GM12865 (cell line): ENCODE measurements at places on chromosomes 1 and 21.

DNA sequence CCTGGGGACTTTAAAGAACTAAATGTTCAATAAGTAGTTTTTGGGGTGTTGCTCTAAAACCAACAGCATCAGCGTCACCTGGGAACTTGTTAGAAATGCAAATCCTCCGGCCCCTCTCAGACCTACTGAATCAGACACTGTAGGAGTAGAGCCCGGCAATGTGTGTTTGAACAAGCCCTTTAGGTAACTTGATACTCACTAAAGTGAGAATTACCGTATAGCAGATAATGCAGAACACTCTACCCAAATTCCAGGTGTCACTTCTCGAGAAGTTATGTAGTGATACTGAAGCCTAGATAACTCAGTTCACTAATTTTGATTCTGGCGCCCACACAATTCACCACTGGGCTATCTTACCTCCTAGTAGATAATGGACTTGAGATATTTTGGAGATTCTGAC is 3.7 kb upstream of the DPT start:
- DNase-seq, result no peak

DNA sequence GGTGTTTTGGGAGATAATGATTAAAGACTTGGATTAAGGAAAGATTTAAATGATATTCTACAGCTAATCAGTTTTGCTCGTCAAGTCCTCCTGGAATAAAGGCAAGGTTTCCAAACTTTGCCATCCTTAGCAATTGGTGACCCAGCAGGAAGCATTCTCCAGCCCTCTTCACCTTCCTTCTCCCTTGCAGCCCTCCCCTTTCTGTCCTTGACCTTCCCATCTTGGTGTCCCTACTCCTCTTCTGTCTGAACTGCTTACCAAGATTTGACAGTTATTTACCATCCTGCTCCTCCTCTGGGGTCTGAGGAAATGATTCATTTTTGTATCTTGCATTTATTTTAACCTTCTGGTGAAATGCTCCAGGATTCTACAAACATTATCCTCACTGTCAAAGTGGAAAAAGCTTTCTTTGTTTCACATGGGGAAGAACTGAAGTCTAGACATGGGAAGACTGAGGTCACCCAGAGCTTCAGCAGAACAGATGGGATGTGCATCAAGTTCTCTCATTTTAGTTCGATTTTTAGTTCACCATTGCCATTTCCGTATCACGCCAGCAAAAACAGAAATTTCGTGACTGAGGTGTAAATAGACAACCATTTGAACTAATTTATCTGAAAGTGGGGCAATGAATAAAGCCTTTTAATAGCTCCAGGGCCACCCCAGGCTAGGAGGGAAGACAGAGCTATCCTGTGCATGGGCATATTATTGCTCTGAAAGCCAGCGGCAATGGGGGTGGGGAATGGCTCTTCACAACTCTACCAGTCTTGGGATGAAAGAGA is 504.4 kb upstream of the PLXNA2 start:
- DNase-seq, result no peak

DNA sequence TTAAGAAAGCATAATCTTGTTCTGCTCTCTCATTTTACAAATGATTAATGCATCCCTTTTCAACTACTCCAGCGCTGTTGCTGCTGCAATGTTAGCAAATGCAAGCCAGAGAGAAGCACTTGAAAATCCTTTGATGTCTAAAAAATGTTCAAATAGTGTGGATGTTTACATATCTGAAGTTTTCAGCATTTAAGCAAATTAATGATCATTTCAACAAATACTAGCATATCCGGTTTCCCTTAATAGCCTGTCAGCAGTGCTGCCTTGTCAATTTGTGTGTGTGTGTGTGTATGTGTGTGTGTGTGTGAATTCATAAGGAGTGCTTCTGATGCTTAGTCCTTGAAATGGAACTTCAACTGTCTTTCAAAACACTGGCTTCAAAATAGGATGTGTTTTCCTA is 48.1 kb upstream of the WNT2B start:
- no peak for DNase-seq

DNA sequence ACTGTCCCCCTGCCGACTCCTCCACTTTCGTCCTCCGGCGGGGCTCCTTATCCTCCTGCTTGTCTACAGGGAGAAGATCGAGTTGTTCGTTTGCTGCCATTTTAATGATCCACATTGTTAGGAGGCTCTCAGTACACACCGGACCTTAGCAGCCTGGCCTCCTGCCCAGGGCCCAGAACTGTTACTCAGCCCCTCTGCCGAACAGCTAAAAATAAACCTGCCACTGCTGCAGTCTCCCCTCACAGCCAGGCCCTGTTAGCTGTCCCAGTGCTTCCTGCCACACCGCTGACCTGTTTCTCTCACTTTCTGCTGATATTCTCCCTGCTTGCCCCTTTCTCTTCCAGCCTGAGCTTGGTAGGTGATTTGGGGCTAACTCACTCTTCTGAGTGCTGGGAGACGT is 8.3 kb downstream of the MAPKAPK2 start:
- no peak for DNase-seq

GRCh38 chr1:237119091-237119490 is 77.1 kb downstream of the RYR2 start:
- DNase-seq, result no peak

- no peak for DNase-seq
These were observed 140.9 kb downstream of the MIS18A start for GRCh38 chr21:32137931-32138330.

- no peak for DNase-seq
These were observed 131.8 kb upstream of the PKN2 start for GRCh38 chr1:88552226-88552625.

DNA sequence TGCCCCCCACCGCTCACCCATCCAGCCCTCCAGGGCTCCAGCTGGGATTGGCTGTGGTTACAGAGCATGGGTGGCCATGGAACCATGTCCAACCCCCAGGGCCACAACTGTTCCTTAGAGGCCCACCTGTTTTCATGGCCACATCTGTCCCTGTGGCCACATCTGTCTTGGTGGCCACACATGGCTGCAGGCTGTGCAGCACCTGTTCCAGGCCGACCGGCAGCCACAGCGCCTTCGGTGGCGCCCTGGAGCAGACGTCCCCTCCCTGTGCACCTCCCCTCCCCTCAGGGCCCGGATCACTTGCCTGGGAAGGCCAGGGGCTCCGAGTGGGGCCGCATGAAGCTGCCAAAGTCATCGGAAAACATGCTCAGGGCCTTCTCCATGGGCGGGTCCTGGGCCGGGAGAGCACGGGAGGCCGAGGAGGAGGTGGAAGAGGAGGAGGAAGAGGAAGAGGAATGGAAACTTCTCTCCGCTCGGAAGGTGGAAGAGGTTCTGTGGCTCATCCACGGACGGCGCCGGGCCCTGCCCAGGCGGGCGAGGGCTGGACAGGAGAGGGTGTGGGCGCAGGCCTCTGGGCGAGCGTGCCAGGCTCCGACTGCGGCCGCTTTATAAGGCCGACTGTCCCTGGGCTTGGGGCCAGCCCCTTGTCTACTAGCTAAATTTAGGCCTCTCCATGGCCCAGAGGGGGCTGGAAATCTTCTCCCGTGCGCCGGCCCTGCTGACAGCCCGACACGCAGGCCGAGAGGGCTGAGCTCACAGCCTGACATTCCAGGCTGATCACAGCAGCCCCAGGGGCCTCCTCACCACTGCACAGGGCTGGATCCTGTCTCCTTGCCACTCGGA is at the start of gene HSPB7:
Gene HSPB7 (minus strand): TSS at position 583 of the 843 bp plus-strand sequence. CDS start 80 bp downstream, at position 503.
- peak; percentile 34 for DNase-seq

DNA sequence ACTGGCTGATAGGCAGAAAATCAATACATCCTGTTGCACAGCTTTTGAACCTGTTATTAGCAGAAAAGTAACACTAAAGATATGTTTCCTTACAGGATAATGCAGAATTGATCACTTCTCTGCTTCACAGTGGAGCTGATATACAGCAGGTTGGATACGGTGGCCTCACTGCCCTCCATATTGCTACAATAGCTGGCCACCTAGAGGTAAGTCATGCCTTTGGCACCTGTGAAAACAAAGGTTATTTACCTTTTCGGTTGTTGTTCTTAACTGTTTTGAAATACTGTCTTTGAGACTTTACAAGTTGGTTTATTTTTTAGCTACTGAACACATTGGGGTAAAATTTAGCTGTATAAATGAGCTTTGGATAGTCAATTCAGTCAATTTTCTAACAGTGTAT is 36.3 kb downstream of the TNNI3K start:
- DNase-seq, result no peak

DNA sequence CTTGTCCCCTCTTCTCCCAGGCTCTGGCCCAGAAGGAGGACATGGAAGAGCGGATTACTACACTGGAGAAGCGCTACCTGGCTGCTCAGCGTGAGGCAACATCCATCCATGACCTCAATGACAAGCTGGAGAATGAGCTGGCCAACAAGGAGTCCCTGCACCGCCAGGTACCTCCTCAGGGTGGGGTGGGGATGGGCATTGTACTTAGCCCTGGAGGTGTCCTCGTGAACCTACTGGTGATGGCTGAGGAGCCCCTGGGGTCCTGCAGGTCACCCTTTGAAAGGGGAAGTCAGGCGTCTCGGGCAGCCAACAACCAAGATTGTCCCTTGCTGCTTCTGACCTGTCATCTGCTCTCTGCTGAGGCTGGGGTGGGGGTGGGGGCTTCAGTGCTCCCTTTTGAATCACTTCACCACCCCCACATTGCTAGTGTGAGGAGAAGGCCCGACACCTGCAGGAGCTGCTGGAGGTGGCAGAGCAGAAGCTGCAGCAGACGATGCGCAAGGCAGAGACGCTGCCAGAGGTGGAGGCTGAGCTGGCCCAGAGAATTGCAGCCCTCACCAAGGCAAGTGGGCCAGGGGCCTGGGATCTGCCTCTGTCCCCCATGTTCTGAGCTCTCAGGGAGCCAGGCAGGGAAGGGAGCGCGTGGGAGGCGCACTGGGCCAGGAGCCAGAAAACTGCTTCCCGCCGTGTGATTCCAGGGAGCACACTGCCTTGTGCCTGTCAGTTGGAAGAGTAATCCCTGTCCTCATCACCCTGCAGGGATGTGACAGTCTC is 19.7 kb downstream of the PPFIA4 start:
- DNase-seq, result no peak

DNA sequence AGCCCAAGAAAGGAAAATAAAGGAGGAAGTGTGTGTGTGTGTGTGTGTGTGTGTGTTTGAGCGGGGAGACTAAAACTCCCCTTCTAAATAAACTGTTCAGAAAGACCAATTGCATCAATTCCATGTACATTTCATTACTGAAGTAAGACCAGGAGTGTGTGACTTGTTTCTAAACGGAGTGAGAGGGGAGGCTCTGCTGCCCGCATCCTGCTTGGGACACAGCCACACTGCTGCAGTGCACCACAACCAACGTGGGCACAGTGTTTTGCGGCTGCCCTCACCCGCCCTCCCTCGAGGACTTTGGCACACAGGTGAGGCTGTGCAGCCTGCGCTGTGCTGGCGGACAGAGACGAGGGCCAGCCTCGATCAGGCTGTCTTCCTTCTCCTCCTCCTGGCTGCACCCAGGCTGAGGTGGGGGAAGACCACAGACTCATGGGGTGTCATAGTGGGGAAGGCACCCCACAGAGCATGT is 31.0 kb upstream of the H6PD start:
- DNase-seq, result no peak

- DNase-seq, result no peak
These were observed 3.7 kb downstream of the RNF19B start for GRCh38 chr1:32960819-32961355.

- no peak for DNase-seq
These were observed 70.8 kb upstream of the SIM2 start for GRCh38 chr21:36628106-36628505.

- peak; percentile 63 for DNase-seq
These were observed 3.0 kb downstream of the FCAMR start for GRCh38 chr1:206967096-206967849.

- no peak for DNase-seq
These were observed 28.8 kb downstream of the TSPAN2 start for GRCh38 chr1:115060501-115060900.
